ENCODE measurements at places on chromosomes 3 and 15. TPM values are rescaled to one million over a fixed set of nuclear protein-coding genes. Genes with fewer than 3 reads are reported as not detected.

Gene TMC3
- total RNA-seq = not detected

Gene ANKUB1
- total RNA-seq = not detected

GRCh38 chr3:83662381-83662960 lies 1296.3 kb upstream of the CADM2 start:
- DNase-seq = no peak

DNA sequence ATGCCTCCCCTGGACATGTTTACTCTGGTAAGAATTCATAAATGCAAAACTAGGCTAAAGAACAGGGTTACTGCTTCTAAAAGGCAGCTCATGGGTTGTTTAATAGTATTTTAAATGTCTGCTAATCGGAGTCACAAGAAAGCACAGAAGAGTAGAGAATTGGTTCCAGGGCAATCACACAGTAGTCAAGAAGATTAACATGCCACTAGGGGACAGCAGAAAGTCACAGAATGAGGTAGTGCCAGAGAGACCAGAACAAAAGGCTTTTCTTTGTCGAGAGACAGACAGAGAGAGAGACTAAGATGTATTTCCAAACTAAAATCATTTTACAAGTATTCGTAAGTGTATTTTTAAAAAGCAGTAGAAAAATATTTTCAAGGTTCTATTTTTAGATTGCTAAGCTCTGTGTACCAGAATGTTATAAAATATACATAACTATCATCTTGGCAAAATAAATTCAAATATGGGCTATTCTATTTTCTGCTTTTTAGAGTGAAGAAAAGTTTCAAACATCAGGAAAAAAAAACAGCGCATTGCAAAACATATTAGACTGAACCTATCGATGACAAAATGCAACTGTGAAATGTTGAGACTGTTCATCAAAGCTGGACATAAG lies 78.3 kb upstream of the CDIN1 start:
- peak; percentile 92 for DNase-seq

DNA sequence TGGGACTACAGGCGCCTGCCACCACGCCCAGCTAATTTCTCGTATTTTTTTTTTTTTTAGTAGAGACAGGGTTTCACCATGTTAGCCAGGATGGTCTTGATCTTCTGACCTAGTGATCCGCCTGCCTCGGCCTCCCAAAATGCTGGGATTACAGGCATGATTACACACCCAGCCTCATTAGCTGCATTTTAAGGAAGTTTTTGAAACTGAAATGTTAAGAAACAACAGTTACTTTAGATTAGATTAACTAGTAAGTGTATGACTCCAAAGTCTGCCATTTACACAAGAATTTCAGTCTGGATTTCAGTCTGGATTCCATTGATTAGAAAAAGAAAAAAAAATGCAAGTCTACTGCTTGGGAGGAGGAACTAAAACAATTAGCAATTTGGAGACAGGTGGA lies 24.5 kb upstream of the VPS39 start:
- DNase-seq = no peak

DNA sequence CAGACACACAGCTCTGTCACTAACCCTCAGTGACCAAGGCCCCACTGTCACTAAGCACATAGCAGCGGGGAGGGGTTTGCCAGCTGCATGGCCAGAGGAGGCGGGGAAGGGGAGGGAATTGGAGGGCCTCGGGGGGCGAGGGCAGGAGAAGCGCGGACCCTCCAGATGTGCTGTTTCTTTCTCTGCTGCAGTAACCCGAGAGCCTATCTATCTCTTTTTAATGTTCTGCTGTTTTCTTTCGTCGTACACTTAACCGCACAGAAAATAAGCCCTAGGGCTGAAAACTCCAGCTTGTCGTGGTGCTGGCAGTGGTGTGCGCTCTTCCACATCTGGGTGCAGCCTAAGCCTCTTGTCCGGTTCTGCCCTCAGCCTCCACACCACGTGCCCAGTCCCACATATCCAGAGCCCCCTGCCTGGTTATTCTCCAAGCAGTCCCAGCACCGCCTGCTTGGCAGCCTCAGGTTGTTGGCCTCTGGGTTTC lies 51.1 kb downstream of the BDH1 start:
- DNase-seq = no peak

Gene GLDN
- total RNA-seq = 1.5 TPM

Gene OXSR1
- 39.3 TPM for total RNA-seq

Gene KIF7
- total RNA-seq = 13.4 TPM

GRCh38 chr3:21920421-21920861 lies 169.4 kb upstream of the ZNF385D start:
- DNase-seq = no peak

Gene POPDC2
- not detected for total RNA-seq

DNA sequence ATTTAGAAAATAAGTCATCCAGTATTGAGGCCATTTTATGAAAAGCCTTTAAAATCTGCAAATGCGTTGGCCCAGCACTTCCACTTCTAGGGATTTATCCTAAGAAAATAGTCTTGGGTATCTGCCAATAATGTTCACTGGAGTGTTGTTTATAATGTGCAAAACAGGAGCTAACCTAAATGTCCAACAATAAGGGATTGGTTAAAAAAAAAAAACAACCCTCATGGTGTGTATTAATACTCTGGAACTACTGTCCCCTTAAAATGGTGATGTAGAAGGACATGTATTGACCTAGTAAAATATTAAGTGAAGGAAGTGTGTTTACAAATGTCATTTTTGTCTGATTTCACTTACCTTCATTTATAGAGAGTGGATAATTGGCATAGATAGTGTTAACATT lies 58.0 kb downstream of the IGF1R start:
- DNase-seq = no peak

DNA sequence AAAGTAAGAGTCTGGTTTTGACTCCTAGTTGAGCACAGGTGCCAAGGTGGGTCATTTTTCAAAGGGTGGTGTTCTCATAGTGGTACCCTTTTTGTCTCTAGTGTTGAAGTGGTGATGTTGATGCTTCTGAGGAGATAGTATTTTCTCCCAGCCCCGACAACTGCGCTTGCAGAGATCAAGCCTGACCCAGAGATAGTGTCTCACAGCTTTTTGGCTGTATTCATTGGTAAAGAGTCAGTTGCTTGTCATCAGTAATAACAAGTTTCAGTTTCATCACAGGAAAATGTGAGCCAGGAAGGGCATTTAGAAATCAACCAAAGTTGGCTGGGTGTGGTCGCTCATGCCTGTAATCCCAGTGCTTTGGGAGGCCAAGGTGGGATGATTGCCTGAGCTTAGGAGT lies 139.3 kb downstream of the NFKBIZ start:
- DNase-seq = no peak

Data from GM23338 (cell line).